ENCODE measurements at places on chromosomes 16 and 17. TPM values are rescaled to one million over a fixed set of nuclear protein-coding genes. Genes with fewer than 3 reads are reported as not detected.

Gene HOXB2
- total RNA-seq, result not detected

Gene USP31
- total RNA-seq, result 22.2 TPM

Gene KRT20
- total RNA-seq, result not detected

Gene ODAD4
- total RNA-seq, result under 0.01 TPM

Gene EPOP
- 2.6 TPM for total RNA-seq

Gene MT1X
- total RNA-seq, result 103 TPM

Gene SLC5A11
- not detected for total RNA-seq

Gene MYH13
- not detected for total RNA-seq

Gene ASGR1
- total RNA-seq, result 0.07 TPM

Gene G6PC1
- not detected for total RNA-seq

Gene ZNF423
- under 0.01 TPM for total RNA-seq

Gene DCTPP1
- 25.6 TPM for total RNA-seq

Gene MGAT5B
- total RNA-seq, result 0.07 TPM

Gene TBC1D3I
- total RNA-seq, result 0.07 TPM

Gene RGS11
- 0.14 TPM for total RNA-seq

Gene EEF2K
- total RNA-seq, result 15.7 TPM

Gene DNAAF8
- under 0.01 TPM for total RNA-seq

Gene ACSM2A
- total RNA-seq, result not detected

Gene STH
- not detected for total RNA-seq

Gene TBX21
- total RNA-seq, result not detected

Data from nasal cavity respiratory epithelium epithelial cell of viscerocranial mucosa (primary cell).